ENCODE measurements at places on chromosomes 1 and 21.

- DNase-seq: no peak
Measured at GRCh38 chr1:101167891-101168290, 68.9 kb upstream of the S1PR1 start.

DNA sequence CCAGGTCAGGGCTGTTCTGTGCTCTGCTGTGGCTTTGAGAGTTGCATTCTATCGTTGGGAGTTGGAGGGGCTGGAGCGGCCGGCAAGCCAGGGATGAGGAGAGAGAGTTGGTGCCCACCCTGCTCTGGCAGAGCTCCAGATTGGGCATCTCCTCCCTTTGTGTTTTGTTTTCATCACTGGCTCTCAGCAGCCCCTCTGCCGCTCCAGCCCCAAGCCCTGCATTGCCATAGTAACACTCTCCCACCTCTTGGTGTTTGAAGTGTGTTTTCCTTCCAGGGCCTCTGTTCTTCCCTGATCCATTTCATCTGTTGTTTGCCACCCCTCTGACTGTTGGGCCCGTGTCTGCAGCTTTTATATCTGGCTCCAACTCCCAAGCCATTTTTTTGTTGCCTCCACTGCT is 152.7 kb downstream of the URB2 start:
- DNase-seq: no peak

GRCh38 chr1:30763651-30764248 is 6.2 kb upstream of the LAPTM5 start:
- no peak for DNase-seq

- DNase-seq: no peak
Measured at GRCh38 chr1:213531369-213532310, 456.1 kb upstream of the PROX1 start.

DNA sequence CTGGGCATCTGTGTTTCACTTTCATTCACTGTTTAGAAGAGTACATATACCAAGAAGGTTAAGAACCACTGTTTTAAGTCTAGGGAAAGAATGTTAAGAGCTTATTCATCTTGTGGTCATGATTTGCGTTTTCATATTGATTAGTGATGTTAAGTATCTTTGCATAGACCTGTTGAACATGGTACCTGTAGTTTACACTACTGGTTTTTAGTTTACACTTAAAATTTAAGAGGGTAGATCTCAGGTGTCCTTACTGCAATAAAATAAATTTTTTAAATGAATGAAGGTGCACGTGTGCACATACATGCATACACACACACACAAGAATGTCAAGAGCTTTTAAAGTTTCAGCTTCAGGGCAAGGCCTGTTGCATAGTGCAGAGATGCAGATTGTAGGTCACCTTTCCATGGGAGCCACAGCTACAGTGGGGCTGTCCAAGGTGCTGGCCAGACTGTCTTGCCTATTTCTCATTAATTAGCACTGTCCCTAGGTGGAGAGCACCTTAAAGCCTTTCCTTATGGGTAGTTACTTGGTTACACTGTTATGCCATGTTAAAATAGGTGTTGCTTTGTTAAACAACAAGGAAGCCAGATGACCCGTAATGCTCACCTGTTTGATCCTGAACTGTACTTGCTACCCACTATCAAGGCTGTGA is 543.0 kb upstream of the DAB1 start:
- DNase-seq: peak; percentile 24

DNA sequence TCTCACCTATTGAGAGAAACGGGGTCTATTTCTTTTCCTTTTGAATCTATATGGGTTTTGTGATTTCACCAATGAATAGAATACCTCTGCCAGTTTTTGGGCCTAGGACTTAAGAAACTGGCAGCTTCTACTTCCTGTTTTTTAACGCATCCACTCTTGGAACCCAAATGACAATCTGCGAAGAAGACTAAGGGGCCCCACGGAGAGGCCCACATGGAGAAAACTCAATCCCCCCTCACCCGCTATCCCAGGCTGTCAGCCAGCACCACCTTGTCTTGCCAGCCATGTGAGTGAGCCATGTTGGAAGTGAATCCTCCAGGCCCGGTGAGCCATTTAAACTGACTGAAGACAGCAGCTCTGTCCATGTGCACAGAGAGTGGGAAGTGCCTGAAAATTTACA is 3.6 kb upstream of the HENMT1 start:
- DNase-seq: no peak
